Stimulated activated CD8-positive, alpha-beta memory T cell treated with anti-CD3 and anti-CD28 coated beads, Interleukin-2, amount 100 ng/mL, for 1 hour (primary cell): ENCODE measurements at places on chromosomes 3 and 15.

DNA sequence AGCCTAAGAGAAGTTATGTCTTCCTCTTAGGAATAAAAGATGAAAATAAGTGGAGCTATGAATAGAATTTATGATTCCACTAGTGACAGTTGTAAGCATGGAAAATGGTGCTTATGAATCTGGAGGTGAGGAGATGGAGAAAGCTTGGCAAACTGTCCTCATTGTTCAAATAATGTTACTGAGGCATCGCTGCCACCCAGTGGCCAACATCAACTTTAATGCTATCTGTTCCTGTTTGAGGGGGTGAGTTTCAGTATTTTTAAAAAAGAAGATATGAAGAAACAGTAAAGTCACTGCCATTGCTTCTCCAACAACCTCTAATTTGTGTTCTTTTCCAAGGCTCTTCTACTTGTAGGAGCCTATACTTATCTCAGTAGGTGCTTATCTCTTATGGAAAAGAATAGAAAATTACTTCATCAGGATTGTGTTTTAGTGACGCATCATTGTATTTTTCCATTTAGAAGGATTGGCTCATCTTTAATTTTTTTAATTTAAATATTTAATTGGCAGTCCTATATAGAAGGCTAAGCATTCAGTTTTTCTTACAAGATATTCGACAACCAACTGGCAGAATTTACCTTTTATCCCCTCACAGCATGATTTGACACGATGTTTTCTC lies 260.4 kb upstream of the P2RY1 start:
- DNase-seq, result no peak

GRCh38 chr3:72397586-72397985 lies 450.7 kb downstream of the SHQ1 start:
- no peak for DNase-seq

DNA sequence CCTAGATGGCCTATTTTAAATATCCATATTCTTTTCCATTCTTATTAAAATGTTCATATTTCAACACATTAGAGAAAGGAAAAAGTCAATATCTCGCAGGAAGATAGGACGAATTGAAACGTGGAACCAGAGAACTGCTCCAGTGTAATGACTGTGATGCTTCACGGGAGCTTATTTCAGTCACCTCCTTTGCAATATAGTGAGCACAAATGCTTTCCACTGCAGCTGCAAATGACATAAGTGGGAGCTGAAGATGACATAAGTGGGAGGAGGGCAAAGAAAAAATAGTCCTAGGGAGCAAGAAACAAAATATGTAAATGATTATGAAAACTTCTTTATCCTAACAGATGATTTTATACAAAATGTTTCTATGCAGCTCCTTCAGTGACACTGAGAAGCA lies 324.1 kb downstream of the ZNF385D start:
- no peak for DNase-seq

DNA sequence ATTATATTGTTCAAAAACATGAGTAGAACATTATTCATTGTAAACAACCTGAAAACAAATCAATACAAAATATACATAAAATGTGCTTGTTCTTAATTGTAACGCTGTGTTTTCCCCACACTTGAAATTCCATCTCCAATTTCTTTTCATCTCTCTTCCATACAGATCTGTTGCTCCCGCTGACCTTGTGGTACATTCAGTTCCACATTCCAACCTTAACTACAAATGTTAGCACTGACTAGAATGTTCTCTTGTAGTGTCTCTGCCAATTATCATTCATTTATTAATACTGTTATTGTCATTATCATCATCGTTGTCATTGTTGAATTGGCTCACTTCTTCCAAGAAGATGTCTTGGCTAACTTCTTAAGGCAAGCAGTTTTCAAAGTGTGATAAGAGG lies 65.7 kb downstream of the NLGN1 start:
- DNase-seq, result no peak

DNA sequence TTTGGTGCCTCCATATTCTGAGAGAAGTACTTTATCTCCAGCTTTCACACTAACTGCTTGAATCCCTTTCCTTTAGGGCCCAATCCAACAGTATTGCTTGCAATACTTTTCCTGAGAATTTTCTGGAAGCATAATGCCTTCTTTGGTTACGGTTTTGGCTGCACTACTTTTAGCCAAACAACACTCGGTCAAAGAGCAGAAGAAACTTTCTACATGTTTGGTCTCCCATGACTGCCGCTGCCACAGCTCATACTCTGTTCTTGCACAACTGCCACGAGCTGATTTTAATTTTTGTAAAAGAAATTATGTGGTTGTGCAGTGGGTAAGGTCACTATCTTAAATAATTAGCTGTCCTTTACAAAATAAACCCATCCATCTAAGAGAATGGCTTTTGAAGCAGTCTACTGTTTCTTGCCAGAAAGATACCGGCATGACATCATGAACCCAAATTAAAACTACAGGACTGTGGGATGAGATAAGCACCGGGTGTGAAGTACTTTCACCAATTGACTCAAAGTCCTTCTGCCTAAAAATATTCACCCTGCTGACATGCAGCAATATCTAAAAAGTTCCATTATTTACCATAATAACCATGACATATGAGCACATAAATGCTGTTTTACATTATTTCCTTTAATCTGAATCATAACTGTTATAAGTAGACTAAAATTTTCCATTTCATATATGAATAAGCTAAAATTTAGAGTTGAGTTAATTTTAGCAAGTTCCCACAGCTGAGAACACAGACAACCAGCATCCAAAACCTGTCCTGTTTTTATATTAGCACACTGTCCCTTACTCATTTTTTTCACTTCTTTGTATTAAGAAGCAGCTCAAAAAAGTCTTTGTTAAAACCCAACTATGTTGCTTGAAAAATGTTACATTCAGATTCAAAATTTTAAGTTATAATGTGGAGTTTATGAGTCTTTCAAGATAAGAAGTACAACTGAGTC lies 1154.3 kb downstream of the EPHA3 start:
- no peak for DNase-seq

GRCh38 chr3:124567179-124567578 lies 163.1 kb upstream of the UMPS start:
- no peak for DNase-seq

GRCh38 chr3:170096342-170096741 lies 58.5 kb downstream of the GPR160 start:
- DNase-seq, result no peak

- DNase-seq, result no peak
Observed at GRCh38 chr3:138657508-138657907, 48.9 kb downstream of the FAIM start.

DNA sequence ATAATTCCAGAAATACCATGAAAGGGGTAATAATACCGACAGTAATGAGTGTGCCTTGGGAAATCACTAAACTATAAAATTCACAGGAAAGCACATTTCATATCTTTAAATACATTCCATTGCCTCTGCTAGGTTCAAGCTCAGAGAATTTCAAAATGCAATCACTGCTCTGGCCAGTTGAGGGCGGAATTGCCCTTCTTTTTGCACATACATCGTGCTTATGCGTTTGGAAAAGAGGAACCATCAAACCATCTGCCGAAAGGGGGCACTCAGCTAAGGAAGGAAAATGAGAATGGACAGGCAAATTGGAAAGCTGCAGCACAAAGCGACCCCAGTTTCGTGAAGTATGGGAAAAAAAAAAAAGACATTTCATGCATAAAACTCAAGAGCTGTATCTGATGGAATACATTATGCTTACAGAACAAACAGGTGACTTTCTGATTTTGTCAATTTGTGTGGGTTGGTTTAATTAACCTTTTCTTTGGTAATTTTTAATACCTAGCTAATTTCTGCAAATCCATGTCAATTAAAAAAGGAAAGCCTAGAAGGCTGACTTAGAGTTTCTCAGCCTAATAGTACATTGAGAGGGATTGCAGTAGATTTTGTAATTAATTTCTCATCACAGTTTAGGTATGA lies 61.4 kb downstream of the TUSC7 start:
- DNase-seq, result no peak

- DNase-seq, result no peak
Observed at GRCh38 chr3:28124882-28125281, 116.5 kb upstream of the CMC1 start.

DNA sequence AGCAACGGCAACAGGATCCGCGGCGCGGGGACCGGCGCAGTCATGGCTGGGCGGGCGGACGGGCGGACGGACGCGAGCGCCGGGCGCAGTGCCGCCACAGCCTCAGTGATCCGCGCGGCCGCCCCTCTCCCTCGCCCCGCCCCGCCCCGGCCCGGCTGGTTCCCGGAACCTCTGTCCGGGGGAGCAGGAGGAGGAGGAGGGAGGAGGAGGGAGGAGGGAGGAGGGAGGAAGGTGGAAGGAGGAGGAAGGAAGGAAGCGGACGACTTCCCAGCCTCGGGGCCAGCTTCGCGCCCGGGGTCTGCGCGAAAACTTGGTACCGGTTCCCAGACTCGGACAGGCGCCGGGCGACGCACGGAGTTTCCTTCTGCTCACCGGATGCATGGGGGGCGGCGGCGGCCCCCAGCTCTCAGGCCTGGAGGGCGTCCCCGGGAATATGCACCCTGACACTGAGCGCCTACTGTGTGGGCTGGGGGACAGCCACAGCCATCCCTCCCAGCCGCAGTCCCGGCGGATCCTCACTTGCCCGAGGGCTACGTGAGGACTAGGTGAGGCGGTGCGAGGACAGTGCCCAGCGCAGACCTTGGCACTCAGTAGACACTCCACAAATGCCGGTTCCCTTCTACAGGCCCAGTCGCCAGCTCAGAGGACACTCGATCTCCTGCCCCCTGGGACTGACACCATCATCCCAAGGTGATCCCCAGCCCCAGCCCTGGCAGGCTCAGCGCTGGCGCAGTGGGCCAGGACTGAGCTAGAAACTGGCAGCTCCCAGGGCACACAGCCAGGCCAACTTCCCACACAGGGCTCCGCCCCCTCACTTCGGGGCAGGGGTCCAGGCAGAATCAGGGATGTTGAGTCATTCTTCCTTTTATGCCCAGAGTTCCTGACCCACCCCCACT lies at the start of gene SHISA5:
SHISA5 (minus strand) TSS at position 124 of the 896 bp plus-strand sequence; CDS start at position 44, 80 bp downstream.
- DNase-seq, result peak; percentile 41

GRCh38 chr15:60928970-60929369 lies 300.1 kb downstream of the RORA start:
- DNase-seq, result no peak

- DNase-seq, result no peak
Observed at GRCh38 chr3:136789976-136790375, 28.9 kb upstream of the SLC35G2 start.

DNA sequence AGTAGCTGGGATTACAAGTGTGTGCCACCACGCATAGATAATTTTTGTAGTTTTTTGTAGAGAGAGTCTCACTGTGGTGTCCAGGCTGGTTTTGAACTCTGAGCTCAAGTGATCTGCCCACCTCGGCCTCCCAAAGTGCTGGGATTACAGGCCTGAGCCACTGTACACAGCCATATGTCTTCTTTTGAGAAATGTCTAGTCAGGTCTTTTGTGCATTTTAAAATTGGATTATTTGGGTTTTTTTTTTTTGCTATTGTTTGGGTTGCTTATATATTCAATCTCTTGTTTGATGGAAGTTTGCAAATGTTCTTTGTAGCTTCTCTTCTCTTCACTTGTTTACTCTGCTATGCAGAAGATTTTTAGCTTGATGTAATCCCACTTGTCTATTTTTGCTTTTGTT lies 6.2 kb upstream of the ARPP19 start:
- DNase-seq, result no peak

DNA sequence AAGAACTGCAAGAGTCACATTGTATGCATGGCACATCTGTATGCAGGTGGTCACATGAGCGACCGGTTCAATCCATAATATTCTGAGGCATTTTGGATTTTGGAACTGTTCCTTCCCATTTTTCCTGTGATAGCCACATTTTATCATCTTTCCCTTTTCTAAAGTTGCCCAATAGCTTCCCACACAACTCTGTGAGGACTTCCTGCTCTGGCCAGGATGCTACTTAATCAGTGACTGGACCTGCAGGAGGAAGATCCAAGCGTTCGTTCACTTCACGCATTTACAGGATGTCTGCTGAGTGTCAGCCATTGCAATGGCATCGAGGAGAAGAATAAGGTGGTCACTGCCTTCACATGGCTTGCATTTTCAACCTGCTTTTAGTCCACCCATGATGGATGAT lies 9.8 kb downstream of the KLHL6 start:
- no peak for DNase-seq

- no peak for DNase-seq
Observed at GRCh38 chr15:71437919-71438318, 322.6 kb downstream of the THSD4 start.

- no peak for DNase-seq
Observed at GRCh38 chr3:68090571-68090970, 436.2 kb upstream of the SUCLG2 start.

DNA sequence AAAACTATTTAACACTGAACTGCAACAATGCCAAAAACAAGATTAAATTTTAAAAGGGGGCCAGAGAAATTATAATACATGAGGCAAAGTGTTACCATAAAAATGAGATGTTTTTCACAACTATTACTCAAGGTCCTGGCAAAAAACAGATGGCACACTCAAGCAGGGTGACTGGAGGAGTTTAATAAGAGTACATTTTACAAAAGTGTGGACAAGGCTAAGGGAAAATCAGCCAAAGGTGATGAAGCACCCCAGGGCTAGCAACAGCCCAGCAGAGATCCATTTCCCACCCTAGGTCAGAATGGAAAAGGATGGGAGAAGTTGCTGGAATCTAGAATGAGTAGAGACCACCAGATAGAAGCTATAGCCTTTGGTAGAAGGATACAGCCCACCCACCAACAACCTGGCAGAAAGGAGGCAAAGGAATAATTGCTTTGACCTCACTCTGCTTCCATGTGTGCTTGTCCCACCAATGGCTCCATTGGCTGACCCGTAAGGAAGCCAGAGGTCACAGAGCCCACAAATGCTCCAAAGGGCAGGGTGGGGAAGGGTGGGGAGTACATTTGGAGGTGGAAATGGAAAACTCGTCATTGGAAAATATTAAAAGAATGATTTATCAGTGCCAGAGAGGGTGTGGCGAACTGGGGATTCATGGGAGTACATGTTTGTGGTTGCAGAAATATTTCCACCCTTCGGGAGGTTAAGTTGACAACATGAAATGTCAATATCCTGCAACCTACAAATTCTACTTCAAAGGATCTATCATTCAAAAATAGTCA lies 161.0 kb upstream of the UBE2E2 start:
- DNase-seq, result no peak

- no peak for DNase-seq
Observed at GRCh38 chr3:131535596-131535995, 32.8 kb upstream of the MRPL3 start.

DNA sequence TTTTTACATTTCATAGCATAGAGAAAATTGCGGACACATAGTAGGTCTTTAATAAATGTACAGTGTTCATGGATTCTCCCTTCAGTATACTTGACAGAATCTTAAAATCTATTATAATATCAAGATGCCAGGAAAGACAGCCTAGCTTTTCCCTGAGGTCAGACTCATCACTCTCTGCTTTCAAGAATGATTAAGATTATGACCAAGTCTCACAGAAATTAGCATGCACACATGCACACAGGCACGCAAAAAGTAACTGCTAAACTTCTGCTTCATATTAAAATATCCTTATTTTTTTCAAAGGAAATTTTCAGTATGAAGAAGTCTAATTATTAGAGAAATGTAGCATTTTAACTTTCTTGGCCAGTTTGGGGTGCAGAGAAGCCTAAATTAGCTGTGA lies 493.8 kb upstream of the NECTIN3 start:
- DNase-seq, result no peak

DNA sequence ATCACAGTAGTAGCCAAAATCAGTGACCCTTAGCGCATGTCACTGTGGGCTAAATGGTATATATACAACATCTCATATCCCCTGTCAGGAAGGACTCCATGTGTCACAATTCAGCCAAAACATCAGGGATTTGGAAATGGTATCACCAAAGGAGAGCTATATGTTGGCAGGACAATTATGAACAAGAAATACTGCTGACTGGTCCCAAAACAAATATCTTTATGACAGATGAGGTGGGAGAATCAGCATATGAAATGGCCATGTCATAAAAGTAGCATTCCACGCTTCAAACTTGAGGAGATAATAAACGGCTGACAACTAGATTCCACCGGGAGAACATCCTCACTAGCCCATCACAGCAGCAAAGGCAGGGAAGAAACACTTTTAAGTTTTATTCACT lies 158.4 kb downstream of the MAGI1 start:
- no peak for DNase-seq
